ENCODE measurements at places on chromosomes 1 and 21. TPM values are rescaled to one million over a fixed set of nuclear protein-coding genes. Genes with fewer than 3 reads are reported as not detected.

- DNase-seq: no peak
- H3K4me1 ChIP-seq: no peaks in the 10 kb centered on the region
- H3K36me3 ChIP-seq: no peaks in the 10 kb centered on the region
- no peak overlapping the region for H3K4me3 ChIP-seq
Observed at GRCh38 chr1:37439349-37439995, 34.9 kb upstream of the ZC3H12A start.

GRCh38 chr1:175002910-175003517, 3.3 kb downstream of the CACYBP start:
- peaks cover 44% of the 10 kb centered on the region for H3K36me3 ChIP-seq
- peak overlapping the region; percentile 53 for H3K4me3 ChIP-seq
- no peak for DNase-seq
- no peaks in the 10 kb centered on the region for H3K27me3 ChIP-seq

DNA sequence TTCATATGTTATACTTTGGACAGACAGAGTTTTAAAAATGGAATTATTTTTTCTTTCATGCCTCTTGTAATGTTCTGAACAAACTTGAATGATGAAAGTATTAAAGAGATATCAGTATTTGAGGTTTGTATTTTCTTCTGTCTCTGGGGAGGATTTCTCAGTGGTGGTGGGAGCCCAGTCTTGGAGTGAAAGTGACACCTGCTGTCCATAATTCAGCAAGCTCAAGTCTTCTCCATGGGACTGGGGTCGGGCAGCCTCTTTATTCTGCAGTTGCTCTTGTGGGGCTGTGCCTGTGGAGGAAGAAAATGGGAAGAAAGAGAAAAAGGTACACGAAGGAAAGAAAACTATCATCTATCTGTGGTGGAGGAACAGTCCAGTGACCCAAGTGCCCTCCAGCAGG, 56.1 kb downstream of the SMYD2 start:
- no peaks in the 10 kb centered on the region for H3K27me3 ChIP-seq
- H3K4me3 ChIP-seq: no peak overlapping the region
- no peak for DNase-seq
- peak overlapping the region; percentile 4 for H3K27ac ChIP-seq
- H3K4me1 ChIP-seq: peaks cover 5% of the 10 kb centered on the region

GRCh38 chr1:33181921-33182341, at the start of gene TRIM62:
Gene TRIM62 (minus strand): TSS chr1:33182043. CDS start chr1:33181432, 611 bp downstream.
- peaks cover 4% of the 10 kb centered on the region for H3K36me3 ChIP-seq
- H3K4me1 ChIP-seq: peaks cover 14% of the 10 kb centered on the region
- H3K27me3 ChIP-seq: peaks cover 26% of the 10 kb centered on the region
- peak within 1 kb of the TSS; percentile 85 for H3K4me3 ChIP-seq
- H3K27ac ChIP-seq: peak within 1 kb of the TSS; percentile 40

TSACC gene
- not detected for total RNA-seq

DNA sequence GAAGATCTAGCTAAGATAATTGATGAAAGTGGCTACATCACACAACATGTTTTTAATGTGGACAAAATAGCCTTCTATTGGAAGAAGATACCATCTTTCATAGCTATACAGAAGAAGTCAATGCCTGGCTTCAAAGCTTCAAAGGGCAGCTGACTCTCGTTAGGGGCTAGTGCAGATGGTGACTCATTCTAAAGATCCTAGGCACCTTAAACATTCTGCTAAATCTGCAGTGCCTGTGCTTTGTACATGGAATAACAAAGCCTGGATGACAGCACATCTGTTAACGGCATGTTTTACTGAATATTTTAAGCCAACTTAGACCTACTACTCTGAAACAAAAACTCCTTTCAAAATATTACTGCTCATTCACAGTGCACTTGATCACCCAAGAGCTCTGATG, 65.6 kb upstream of the USP24 start:
- H3K27me3 ChIP-seq: no peaks in the 10 kb centered on the region
- H3K36me3 ChIP-seq: no peaks in the 10 kb centered on the region
- H3K27ac ChIP-seq: no peak overlapping the region
- no peak overlapping the region for H3K4me3 ChIP-seq

TRAF3IP3 gene
- total RNA-seq: 194 TPM

DNA sequence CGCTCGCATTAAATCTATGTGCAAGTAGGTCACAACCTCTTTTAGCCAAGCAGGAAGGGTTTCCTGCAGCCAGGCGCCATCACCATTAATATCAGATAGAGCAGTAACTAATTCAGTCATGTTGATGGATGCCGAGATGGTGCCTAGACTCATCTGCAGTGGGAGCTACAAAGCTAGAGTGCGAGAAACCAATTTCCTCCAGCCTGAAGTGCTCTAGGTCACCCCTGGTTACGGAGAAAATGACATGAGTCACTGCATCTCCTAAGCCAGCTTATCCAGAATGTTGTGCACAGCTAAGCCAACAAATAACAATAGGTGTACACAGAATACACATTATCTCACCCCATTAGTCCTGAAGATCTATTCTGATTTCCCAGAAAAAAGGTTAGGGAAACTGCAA, 36.0 kb downstream of the OVAAL start:
- no peaks in the 10 kb centered on the region for H3K4me1 ChIP-seq
- no peak overlapping the region for H3K27ac ChIP-seq
- DNase-seq: no peak
- H3K27me3 ChIP-seq: peaks cover 13% of the 10 kb centered on the region

SIK1 gene
- 9.0 TPM for total RNA-seq

GRCh38 chr1:152047413-152047729, 10.6 kb upstream of the S100A11 start:
- H3K27me3 ChIP-seq: no peaks in the 10 kb centered on the region
- peaks cover 21% of the 10 kb centered on the region for H3K4me1 ChIP-seq
- no peaks in the 10 kb centered on the region for H3K36me3 ChIP-seq
- peak overlapping the region; percentile 78 for H3K4me3 ChIP-seq

DNA sequence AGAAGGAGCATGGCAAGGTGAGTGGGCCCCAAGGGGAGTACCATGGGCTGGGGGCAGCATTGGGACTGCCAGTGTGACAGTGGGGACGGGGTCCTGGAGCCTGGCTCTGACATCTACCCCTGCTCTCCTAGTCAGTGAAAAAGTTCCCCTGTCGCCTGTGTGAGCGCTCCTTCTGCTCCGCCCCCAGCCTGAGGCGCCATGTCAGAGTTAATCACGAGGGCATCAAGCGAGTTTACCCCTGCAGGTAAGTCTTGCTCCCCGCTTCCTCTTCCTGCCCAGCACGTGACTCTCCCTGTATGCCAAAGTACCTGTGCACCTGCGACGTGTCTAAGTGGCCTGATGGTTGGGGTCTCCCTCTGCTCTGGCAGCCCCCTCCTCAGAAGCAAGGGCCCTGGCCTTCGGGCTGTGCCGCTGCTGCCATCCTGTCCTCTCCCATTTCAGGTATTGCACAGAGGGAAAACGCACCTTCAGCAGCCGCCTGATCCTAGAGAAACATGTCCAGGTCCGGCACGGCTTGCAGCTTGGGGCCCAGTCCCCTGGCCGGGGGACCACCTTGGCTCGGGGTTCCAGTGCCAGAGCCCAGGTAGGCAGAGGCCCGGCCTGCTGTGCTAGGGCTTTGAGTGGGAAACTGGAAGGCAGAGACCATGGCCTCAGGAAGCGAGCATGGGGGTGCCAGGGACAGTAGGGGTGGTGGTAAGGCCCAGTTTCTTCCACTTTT, 8.1 kb downstream of the ZNF687 start:
- H3K4me1 ChIP-seq: peaks cover 16% of the 10 kb centered on the region
- no peak overlapping the region for H3K4me3 ChIP-seq
- no peak for DNase-seq
- H3K27me3 ChIP-seq: no peaks in the 10 kb centered on the region

GRCh38 chr1:155300553-155301329, 497 bp downstream of the PKLR start:
- H3K4me1 ChIP-seq: no peaks in the 10 kb centered on the region
- H3K36me3 ChIP-seq: no peaks in the 10 kb centered on the region
- DNase-seq: no peak
- H3K27ac ChIP-seq: no peak overlapping the region
- no peak overlapping the region for H3K4me3 ChIP-seq

DNA sequence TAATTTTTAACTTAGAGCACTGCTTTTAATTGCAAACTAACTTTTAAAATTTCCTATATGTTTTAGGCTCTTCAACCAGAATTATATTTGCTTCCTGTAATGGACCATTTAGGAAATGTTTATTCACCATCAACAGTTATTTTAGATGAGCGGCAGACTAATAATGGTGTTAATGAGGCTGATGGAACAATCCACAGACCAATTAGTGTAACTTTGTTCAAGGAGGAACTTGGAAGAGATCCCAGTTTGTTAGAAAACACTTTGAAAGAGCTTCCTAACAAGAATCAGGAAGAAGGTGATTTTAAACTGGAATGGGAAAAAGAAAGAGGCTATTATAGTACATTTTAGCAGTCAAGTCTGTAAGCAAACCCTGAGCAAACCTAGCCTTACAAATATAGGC, 19.4 kb upstream of the GNG5 start:
- H3K4me1 ChIP-seq: no peaks in the 10 kb centered on the region
- H3K27ac ChIP-seq: no peak overlapping the region
- H3K4me3 ChIP-seq: no peak overlapping the region
- peaks cover 9% of the 10 kb centered on the region for H3K36me3 ChIP-seq
- H3K27me3 ChIP-seq: no peaks in the 10 kb centered on the region

GRCh38 chr1:1327291-1327690, 2.7 kb downstream of the CPTP start:
- no peaks in the 10 kb centered on the region for H3K27me3 ChIP-seq
- H3K4me3 ChIP-seq: no peak overlapping the region
- H3K36me3 ChIP-seq: peaks cover 6% of the 10 kb centered on the region
- H3K4me1 ChIP-seq: peaks cover 18% of the 10 kb centered on the region

Data from activated naive CD8-positive, alpha-beta T cell treated with anti-CD3 and anti-CD28 coated beads for 36 hours (primary cell).